Stimulated activated CD4-positive, alpha-beta T cell treated with anti-CD3 and anti-CD28 coated beads, Interleukin-2, amount 100 ng/mL, for 4 hours (primary cell): ENCODE measurements at places on chromosomes 2 and 18.

- DNase-seq = no peak
These were observed 37.2 kb downstream of the GALNT1 start for GRCh38 chr18:35618696-35619095.

DNA sequence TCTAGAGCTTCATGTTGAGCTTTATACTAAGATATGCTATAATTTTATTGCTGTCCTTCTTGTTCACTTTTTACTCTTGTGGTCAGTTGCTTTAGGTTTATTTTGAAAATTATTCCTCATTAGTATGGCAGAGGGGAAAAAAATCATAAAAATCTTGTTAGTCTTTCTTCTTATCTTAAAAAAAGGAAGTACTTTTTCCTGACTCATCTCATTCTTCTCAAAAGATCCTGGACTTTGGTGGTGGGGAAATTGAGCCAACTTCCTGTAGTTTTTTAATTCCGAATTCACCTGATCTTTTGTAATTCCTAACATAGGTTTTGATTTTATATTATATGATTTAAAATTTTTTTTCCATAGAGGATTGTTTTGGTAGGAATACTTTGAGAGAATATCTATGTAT, 3.8 kb downstream of the SLC4A1AP start:
- no peak for DNase-seq

GRCh38 chr18:34467058-34467457, 242.3 kb upstream of the NOL4 start:
- no peak for DNase-seq

DNA sequence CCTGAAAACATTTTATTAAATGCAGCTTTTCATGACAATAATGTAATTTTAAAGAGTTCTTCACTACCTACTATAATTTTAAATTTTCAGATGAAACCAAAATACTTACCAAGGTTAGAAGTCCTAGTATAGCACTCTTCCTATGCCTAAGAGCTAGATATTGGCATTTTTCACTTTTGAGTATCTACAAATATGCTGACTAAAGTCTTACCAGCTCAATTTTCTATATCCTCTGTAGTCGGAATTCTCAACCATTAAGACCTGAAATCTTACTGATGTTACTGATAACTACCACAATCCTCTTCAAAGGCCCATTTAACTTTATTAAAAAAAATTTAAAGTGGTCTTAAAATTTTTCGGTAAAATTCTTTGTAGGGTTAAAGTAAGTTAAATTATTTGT, 32.0 kb downstream of the PREPL start:
- no peak for DNase-seq

DNA sequence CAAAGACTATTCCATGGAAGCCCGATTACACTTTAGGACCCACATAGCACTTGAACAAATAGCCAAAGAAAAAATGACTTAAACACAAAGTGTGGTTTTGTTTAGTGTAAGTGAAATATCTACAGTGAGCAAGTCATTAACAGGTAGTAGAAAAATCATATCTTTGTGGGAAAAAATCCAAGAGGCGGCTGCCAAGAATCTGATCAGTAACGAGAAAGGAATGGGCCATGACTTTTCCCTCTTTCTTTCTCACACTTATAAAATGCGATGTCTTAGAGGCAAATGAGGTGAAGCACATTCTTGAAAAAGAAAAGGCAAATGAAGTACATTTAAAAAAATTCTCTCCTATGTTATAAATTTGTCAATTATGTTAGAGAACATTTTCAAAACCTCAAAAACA, 12.9 kb upstream of the GEMIN6 start:
- DNase-seq = no peak

GRCh38 chr2:27653397-27653796, 10.0 kb downstream of the SUPT7L start:
- no peak for DNase-seq

DNA sequence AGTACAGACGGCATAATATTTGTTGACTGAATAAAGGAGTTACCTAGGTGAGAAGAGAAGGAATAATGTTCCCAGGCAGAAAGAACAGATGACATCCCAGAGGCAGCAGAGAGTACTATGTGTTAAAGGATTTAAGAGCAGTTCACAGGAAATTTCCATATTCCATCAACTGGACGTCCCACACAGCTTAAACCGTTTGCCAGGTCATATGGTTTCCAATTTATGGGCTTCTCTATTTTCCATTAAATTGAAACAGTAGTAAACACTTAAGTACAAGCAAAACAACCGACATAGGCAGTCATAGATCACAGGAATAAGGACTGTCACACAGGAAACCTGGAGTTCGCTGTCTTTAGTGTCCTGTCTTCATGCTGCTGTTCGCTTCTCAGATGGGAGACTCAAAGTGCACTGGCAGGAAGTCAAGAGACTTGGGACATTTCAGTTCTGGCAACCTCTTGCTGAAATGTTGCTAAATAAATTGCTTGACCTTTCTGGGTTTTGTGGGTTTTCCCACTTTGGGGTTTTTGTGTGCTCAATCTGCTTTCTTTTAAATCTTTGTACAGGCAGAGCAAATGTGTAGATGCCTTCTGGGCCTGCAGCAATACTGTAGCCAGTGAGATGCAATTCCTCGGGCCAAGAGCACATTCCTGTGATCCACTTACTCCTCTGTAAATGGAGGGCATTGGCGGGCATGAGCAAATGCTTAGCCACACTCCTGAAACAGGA, 5.8 kb upstream of the PIEZO2 start:
- DNase-seq = no peak

- DNase-seq = no peak
These were observed 813.1 kb upstream of the POU3F3 start for GRCh38 chr2:104040771-104041170.
